ENCODE measurements at places on chromosomes 7 and 10. TPM values are rescaled to one million over a fixed set of nuclear protein-coding genes. Genes with fewer than 3 reads are reported as not detected.

- H3K27ac ChIP-seq, result no peak overlapping the region
- H3K36me3 ChIP-seq, result no peaks in the 10 kb centered on the region
- H3K4me1 ChIP-seq, result no peaks in the 10 kb centered on the region
- no peak overlapping the region for H3K4me3 ChIP-seq
- H3K27me3 ChIP-seq, result no peaks in the 10 kb centered on the region
Observed at GRCh38 chr7:38478404-38478803, 152.8 kb downstream of the AMPH start.

The C7orf33 gene
- not detected for total RNA-seq

DNA sequence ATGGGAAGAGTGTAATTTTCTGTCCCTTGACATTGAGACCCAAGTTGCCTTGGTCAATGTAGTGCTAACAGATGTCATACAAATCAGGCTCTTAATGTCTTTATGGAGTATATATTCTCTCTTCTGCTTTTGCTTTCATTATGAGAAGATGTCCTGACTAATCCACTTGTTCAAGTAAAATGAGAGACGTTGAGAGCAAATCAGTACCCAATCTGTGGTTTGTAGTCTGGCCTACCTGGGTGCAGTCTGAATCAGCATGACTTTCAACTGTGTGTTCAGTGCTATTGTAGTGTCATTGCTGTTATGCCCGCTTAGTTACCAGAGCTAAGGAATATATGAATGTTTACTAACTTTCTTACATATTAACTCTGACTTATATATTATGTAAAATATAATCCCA lies 612.4 kb downstream of the ANKRD7 start:
- no peak overlapping the region for H3K27ac ChIP-seq
- no peaks in the 10 kb centered on the region for H3K36me3 ChIP-seq
- no peak overlapping the region for H3K4me3 ChIP-seq
- H3K27me3 ChIP-seq, result no peaks in the 10 kb centered on the region
- no peak for DNase-seq
- no peaks in the 10 kb centered on the region for H3K4me1 ChIP-seq

DNA sequence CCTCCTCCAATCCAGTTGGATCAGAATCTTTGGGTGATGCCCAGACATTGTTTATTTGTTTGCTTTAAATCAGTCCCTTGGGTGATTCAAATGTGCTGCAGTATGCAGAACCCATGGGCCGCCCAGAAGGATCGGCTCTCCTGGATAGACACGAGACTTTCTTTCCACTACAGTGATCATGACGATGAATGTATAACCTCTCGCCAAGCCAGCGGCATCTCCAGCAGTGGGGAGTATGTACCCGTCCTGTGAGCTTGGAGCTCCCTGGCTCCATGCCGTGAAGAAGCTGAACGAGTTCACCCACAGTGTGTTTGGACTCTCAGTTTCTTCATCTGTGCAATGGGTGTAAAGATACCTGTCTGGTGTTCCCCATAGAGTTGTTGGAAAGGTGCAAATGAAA lies 162.3 kb downstream of the CAMK1D start:
- no peak overlapping the region for H3K4me3 ChIP-seq
- H3K36me3 ChIP-seq, result no peaks in the 10 kb centered on the region
- H3K4me1 ChIP-seq, result peaks cover 19% of the 10 kb centered on the region
- H3K27me3 ChIP-seq, result no peaks in the 10 kb centered on the region
- DNase-seq, result peak; percentile 10

The GOT1 gene
- total RNA-seq, result 28.3 TPM

GRCh38 chr7:140653319-140654108 lies 12.9 kb upstream of the DENND2A start:
- H3K4me3 ChIP-seq, result no peak overlapping the region

The XRCC2 gene
- 6.8 TPM for total RNA-seq

DNA sequence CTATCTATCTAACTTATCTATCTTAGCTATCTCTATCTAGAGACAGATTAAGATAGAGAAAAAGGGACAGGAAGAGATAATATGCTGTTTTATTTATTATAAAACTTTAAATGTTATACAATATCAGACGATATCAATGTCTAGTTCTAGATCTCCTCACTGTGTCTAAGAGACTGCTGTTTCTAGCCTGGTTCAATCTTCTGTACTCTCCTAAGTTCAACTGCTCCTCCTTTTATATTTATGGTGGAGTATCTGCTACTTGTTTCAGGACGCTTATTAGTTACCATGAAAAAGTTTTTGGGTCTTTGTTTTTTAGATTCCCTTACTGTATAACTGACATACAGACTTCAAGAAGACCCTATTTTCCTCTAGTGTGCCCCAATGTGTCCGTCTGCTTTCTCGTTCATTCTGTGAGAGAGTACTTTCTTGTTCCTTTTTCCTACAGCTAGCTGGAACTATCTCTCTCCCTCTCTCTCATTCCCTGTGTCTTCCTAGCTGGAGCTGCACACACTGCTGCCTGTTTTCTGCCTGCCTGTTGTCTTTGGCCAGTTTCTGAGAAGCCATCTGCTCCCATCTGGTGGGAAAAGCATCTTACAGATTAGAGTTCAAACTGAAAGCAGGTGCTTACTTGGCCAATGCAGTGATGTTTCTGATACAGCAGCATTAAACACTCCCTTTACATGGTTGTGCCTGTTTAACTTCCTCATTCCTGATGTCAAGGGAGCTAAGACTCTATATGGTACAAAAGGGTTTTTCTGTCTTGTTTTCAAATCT lies 49.4 kb upstream of the ARL4A start:
- H3K27ac ChIP-seq, result no peak overlapping the region
- no peaks in the 10 kb centered on the region for H3K36me3 ChIP-seq
- H3K4me3 ChIP-seq, result no peak overlapping the region
- no peaks in the 10 kb centered on the region for H3K27me3 ChIP-seq
- DNase-seq, result no peak
- H3K4me1 ChIP-seq, result peaks cover 10% of the 10 kb centered on the region

The SAP25 gene
- total RNA-seq, result 0.60 TPM

DNA sequence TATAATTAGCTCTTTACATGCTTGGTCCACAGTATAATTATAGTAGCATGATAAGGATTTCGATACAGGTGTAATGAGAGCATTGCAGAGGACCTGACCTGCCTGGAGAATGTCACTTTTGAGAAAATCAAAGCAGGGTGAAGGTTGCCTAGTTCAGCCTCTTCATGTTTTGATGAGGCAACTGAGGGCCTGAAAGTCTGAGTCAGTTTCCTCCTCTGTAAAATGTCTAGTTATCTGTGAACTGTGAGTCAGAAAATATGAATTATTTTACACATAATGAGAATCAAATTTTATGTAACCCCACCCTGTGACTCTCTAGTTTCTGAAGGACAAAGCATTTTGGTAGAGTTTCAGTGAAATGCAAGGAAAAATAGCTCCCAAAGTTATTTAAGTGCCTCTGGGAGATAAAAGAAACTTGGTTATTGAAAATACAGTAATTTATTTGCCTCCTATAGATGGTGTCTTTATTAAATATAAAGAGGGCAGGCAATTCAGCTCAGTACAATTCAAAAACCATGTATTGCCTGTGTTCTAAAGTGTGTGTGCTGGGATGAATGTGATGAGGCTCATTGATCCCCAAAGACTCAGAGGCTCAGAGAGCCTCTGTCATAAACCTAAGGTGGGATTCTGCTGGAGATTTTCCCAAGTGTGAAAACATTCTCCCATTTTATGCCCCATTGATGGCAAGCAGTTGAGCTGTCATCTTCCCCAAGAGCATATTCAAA lies 37.3 kb upstream of the SAMD9L start:
- no peak for DNase-seq
- no peaks in the 10 kb centered on the region for H3K36me3 ChIP-seq
- peaks cover 44% of the 10 kb centered on the region for H3K27me3 ChIP-seq
- H3K4me3 ChIP-seq, result no peak overlapping the region
- no peaks in the 10 kb centered on the region for H3K4me1 ChIP-seq
- no peak overlapping the region for H3K27ac ChIP-seq

- H3K4me3 ChIP-seq, result no peak overlapping the region
- H3K27ac ChIP-seq, result peak overlapping the region; percentile 69
- H3K27me3 ChIP-seq, result no peaks in the 10 kb centered on the region
Observed at GRCh38 chr10:14571866-14572507, 202.7 kb downstream of the FAM107B start.

The CNTNAP2 gene
- not detected for total RNA-seq

The HSPA12A gene
- total RNA-seq, result 9.0 TPM

Measured in SJSA1 (cell line).